ENCODE measurements at places on chromosomes 2 and 18.

- no peak for DNase-seq
These were observed 17.3 kb downstream of the ACADL start for GRCh38 chr2:210207929-210208328.

GRCh38 chr2:53880756-53881155, 21.0 kb upstream of the GPR75 start:
- peak; percentile 48 for DNase-seq

DNA sequence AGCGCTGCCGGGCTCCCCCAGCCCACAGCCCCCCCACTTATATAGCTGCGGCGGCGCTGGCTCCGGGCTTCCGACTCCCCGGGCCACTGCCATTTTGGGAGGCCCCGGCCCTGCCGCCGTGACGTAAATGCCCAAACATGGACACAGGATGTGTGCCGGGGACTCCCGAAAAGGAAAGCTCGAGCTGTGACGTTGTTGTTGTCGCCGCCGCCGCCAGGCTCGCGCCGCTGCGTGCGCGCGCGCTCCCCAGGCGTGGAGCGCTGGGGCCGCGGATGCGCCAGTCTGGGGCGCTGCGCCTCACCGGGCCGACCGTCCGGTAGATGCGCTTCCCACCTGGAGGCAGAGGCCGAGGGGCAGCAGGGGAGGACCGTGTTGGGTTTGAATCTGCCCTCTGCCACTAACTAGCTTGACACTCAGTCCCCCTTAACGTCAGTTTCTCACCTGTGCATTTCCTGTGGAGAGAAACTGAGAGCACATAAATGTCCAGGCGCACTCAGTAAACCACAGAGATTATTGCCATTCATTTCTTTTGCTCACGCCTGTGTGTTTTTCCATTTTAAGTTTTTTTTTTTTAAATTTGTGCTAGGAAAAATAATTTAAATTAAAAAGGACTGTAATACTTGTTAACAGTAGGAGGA, at the start of gene EGR4:
Gene EGR4, minus strand, starts transcription at position 15 of the 638 bp plus-strand sequence. CDS start 231 bp downstream, outside the sequence.
- DNase-seq = peak; percentile 17

DNA sequence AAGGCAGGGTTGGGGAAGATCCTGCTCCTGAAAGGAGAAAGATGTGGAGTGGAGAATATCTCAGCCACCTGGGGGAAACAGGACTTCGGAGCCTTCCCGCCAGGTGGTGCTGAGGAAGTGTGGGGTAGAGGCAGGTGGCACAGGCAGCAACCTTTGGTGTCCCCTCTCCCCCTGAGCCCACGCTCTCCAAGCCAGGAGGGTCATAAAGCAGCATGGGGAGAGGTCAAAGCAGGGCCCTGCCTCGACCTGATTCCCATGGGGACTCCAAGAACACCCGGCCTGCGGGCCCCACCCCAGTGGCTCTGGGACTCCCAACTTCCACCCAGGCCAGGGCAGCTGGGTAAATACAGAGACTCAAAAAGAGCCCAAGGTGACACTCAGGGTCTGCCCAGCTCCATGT, 54.3 kb upstream of the SLC66A3 start:
- no peak for DNase-seq

GRCh38 chr18:47346016-47346415, 94.6 kb upstream of the SKOR2 start:
- DNase-seq = no peak

- no peak for DNase-seq
These were observed 13.6 kb upstream of the RTN4 start for GRCh38 chr2:55063713-55064323.

- DNase-seq = no peak
These were observed 663.9 kb upstream of the CHAC2 start for GRCh38 chr2:53103679-53104078.

DNA sequence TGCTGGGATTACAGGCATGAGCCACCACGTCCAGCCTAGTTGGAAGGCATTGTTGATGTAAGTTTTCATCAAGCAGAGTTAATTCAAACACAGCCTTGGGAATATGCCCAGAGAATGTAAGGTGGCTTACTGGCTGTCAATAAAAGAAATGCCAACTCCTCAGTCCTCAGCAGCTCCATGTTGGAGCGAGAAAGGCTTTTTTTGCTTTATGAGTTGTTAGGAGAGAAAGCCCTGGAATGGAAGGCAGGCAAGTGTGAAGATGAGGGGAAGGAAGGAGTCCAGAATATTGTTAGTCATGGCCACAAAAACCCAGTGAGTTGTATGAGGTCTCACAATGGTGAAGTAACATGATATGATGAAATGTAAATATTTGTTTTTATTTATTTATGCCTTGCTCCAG, 57.1 kb downstream of the MAP4K4 start:
- DNase-seq = no peak

DNA sequence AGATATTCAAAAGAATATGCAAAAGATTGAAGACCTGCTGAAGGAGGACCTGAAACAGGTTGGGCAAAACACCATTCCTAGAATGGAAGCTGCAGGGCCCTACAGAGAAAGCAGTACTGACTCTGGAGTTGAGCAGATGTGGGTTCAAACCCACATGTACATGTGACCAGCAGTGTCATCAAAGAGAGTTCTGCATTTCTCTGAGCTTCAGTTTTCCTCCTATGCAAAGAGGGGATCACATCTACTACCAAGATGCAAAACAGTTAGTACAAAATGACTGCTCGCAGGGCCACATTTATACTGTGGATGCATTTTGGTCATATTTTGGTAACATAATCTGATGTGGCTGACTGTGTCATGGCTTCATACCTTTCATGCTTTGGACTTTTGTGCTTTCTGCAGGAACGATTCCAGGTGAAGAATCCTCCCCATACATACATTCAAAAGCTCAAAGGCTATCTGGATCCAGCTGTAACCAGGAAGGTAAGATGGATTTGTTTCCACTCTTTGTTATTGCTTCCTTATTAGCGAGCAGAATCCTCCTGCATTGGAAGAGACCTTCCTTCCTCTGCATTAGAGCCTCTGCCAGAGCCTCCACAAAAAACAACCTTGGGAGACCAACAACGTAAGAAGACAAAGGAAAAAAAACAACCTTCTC, 174.8 kb downstream of the PRPF40A start:
- DNase-seq = no peak

- DNase-seq = no peak
These were observed 89.4 kb upstream of the MAPRE2 start for GRCh38 chr18:34951625-34952379.

DNA sequence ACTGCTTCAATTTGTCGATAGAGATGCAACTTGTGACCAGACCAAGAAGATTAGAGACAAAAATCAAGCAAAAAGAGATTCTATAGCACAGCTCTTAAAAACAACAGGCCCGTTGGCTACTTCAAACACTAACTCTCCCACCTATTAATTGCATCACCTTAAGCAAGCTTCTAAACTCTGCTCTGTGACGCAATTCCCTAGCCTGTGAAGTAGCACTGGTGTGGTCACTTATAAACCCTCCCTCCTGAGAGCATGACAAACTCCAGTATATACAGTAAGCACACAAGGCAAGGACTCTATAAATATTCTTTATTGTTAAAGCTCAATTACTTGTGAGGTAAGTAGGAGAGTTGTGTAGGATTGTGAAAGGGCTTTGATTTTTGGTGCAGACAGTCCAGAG, 72.3 kb downstream of the CMPK2 start:
- no peak for DNase-seq

DNA sequence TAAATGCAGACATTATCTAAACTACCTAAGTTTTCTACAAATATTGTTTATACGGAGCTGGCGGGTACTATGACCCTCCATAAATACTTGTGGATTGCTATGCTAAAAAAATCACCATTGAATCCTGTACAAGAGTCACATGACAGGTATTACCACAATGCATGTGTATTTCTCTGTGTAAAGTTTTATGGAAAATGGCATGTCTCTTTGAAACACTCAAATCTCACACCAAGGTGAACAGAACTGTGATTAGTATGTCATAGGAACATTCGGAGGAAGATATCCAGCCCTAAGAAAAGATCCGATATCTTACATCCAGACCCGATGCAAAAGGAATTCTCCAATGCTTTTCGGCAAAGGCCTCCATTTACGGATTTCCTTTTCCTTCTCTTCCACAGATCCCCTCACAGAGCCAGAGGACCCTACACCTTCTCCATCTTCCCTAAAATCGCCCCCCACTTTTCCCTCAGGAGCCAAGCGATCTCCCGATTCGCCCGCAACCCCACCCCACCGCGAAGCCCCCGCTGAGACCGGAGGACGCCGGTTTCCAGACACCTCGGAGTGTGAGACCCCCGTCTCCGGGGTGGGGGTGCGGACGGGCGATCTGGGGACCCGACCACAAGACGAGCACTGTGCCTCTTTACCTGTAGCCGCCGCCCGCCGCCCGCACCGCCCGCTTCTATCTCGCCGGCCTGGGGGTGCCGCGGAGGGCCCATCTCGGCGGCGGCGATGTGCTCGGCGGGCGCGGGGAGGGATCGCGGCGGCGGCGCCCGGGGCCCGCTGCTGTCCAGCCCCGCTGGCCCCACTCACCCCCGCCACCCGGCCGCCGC, 1.2 kb downstream of the SAP130 start:
- DNase-seq = no peak

DNA sequence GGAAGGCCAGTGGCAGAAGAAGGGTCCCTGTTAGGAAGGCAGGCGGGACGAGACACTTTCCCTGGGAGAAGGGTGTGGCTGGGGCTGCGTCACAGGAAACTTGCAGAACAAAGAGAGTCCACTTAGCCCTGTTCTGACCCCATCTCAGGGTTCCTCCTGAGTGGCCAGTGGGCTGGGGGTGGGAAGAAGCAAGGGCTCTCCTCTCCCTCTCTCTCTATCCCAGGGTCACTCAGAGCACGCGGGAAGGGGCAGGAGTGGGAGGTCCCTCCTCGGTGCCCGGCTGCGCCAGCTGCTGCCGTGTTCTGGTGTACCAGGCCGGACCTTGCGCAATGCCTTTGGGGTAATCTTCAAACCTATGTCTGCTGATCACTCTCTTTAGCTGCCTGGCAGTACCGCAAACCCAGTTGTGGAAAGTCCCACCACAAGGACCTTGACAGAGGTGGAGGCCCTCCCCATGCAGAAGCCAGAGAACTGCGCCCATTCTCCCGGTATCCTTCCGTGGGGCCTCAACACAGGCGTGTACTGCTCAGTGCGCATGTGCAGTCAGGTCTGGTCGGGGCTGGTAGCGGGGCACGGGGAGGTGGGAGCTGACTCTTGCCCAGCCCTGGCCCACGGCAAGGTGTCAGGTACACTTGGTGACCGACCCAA, 47.8 kb upstream of the ST3GAL5 start:
- DNase-seq = no peak

DNA sequence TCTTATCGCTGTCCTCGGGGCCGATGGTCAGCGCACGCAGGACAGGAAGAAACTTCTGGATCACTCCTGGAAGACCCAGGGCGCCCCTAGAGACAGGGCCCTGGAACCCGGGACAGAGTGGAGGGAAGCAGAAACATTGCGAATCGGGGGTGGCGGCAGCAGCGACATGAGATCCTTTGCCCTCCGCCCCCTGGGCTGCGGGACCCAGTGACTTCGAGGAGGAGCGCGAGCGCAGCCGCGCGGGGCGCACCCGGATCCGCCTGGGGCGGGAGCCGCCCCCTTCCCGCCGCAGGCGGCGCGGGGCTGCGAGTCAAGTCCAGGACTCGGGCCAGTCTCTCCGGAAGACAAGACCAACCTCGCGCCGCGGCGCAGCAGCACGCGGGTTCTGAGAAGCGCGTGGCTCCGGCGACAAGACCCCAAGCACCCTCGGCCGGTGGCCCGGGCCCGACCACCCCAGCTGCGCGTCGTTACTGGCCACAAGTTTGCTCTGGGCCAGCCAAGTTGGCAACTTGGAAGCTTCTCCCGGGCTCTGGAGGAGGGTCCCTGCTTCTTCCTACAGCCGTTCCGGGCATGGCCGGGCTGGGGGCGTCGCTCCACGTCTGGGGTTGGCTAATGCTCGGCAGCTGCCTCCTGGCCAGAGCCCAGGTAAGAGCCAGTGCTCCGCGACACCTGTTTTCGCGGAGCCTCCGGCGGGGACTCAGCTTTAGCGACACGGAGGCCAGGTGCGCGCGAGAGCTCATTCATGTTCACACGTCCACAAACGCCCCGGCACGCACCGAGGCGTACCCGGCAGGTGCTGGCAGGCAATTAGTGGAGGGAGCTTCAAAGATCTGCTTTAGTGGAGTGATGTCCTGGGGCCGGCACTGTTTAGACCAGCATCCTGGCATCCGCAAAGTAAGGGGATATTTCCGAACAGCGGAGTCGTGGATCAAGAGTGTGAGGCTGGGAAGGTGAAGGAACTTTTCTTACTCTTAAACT, at the start of gene PTH2R:
Gene PTH2R, plus strand, starts transcription at position 319 of the 978 bp plus-strand sequence. Its CDS starts 252 bp downstream, at position 571.
- no peak for DNase-seq

- DNase-seq = no peak
These were observed 48.2 kb upstream of the PAPOLG start for GRCh38 chr2:60707750-60708371.

All from non-pigmented ciliary epithelial cell (primary cell).